CD4-positive, alpha-beta T cell treated with Interleukin-21 for 1 hour (primary cell): ENCODE measurements at places on chromosomes 7 and 10.

GRCh38 chr7:138246428-138246827 lies 170.2 kb downstream of the AKR1D1 start:
- no peak for DNase-seq

DNA sequence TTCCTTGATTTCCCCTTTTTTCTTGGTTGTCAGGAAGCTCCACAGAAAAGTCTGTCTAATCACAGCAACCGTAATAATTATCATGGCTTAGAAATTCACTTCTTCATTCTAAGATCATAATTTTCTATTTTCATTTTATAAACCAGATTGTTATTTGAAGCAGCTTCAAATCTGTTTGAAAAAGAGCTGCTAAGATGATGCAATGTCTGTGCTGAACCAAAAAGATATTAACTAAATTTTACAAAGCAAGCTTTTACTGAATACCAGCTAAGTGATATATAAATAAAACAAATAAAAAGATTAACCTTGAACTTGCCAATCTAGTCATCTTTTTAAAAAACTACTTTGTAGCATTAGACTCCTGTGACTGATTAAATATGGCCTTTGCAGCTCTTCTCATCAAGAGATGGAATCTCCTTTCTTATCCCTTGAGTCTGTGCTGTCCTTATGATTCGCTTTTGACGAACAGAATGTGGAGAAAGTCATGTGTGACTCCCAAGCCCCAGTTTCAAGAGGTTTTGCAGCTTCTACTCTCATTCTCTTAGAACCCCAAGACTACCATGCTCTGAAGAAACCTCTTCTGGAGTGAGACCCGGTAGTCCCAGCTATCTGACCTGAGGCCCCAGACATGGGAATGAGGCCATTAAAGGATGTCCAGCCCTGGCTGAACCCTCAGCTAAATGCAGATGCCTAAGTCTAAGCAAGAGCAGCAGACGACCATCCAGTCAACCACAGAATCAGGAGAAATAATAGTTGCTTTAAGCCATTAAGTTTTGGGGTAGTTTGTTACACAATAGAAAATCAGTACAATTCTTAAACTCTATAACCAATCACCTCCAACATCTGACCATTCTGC lies 14.4 kb downstream of the NAMPT start:
- DNase-seq, result no peak

- no peak for DNase-seq
Measured at GRCh38 chr7:8065356-8065813, 96.8 kb downstream of the GLCCI1 start.

GRCh38 chr7:157731126-157731525 lies 394.3 kb downstream of the DNAJB6 start:
- no peak for DNase-seq

DNA sequence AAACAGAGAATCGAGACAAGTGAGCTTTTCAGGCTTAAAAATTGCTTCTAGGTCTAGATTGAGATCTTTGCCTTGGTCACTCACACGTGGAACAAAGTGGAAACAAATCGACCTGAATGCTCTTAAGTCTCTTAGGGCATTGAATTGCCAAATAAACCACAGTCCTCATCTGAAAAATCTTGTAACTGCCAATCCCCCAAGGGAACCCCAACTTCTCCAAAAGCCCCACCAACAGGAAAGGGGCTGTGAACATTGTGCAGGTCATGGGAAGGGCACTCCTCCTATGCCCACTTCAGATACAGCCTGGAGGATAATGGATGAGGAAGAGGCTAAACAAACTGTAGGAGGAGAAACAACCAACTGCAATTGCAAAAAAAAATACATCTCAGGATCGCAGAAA lies 91.3 kb downstream of the DGKI start:
- no peak for DNase-seq

- no peak for DNase-seq
Measured at GRCh38 chr10:78365694-78366093, 332.0 kb downstream of the RPS24 start.

DNA sequence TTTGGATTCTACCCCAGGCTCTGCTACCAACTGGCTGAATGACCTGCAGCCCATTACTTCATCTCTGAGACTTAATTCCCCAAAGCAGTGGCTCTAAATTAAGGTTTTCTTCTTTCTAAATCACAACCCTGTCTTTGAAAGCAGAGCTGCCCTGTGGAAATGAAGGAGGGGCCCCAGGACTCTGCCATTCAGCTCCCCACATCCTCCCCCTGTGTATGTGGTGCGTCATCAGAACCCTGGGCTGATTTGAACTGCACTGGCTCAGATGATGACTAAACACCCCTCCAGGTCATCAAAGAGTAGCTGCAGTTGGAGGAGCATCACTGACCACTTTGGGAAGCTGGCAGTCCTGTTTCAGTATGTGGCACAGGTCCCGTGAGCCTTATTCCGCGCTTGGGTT lies 46.6 kb downstream of the BPGM start:
- no peak for DNase-seq

GRCh38 chr7:92813390-92814024 lies 22.9 kb downstream of the CDK6 start:
- no peak for DNase-seq

- DNase-seq, result no peak
Measured at GRCh38 chr7:121371883-121372282, 24.2 kb downstream of the FAM3C start.

DNA sequence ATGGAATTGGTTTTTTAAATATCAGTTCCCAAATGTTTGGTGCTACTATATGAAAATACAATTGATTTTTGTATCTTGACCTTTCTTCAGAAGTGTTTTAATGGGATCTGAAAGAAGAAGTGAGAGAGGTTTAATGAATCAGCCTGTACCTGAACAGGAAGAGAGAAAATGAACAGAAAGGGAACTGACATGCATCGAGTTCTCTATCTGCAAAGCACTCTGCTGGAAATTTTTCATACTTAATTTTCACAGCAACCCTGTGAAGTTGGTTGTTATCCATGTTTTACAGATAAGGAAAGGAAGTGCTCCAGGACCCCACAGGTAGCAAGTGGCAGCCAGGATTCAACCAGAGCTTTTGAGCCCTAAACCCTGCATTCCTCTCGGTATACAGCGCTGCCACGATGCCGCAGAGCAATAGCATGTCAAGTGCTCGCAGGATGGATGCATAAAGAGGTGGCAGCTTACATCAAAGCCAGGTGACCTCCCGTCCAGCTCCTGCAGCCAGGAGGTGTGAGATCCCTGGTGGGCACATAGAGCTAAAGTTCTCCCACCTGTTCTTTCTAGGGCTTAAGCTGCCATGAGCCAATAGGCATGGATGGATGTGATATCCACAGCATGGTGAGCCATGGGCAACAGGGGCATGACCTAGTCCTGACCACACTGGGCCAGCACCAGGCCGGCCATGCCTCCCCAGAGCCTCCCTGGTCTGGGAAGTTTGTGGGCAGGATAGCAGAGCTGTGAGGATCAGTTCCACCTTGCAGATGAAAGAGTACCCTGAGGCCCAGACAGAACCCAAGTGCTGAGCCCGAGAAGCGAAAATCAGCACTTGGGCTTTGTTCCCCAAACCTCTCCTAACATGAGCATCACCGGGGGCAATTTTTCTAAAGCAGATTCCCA lies 57.2 kb downstream of the CALML3 start:
- no peak for DNase-seq

GRCh38 chr10:1413256-1413655 lies 324.1 kb downstream of the ADARB2 start:
- no peak for DNase-seq

DNA sequence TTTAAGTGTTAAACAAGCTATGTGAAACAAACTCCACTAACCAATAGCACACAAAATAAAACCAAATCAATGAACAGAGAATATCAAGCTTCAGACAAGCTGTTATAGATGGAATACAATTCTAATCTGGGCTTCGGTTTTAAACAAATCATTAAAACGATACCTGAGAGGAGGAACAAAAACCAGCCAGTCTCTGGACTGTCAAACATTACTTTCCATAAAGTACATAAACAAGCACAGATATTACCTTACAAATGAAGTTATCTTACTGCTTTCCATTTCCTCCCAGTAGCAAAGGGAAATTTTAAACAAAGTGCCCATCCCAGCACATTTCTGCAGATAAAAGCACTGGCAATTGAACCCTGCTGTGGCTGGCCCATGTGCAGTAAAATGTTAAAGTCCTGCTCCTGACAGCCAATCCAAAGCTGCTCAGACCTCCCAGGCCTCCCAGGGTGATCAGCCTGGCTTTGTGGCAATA lies 128.0 kb downstream of the NRCAM start:
- no peak for DNase-seq

DNA sequence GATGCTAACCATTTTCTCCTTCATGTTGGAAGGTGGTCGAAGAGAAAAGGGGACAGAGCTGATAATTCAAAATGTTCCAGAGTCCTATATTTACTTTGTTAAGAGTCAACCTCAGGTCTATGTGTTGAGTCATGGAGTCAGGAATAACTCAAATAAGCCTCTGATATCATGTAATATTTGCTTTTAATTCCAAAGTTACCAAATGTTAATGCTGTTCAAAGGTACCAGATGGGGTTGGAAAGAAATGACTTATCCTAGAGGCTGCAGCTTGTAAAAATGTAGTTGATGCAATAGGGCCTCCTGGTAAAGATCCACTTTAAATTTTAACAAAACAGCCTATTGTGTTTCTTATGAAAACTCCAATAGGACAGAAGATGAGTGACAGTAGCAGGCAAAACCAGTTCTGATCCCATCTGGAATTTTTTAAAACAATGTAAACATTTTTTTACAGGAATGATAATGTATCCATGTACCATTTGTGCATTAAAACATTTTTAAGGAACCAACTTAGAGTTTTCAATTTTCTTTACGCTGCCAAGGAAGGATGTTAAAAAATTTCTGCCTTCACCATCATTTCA lies 218.2 kb downstream of the ANK3 start:
- no peak for DNase-seq

DNA sequence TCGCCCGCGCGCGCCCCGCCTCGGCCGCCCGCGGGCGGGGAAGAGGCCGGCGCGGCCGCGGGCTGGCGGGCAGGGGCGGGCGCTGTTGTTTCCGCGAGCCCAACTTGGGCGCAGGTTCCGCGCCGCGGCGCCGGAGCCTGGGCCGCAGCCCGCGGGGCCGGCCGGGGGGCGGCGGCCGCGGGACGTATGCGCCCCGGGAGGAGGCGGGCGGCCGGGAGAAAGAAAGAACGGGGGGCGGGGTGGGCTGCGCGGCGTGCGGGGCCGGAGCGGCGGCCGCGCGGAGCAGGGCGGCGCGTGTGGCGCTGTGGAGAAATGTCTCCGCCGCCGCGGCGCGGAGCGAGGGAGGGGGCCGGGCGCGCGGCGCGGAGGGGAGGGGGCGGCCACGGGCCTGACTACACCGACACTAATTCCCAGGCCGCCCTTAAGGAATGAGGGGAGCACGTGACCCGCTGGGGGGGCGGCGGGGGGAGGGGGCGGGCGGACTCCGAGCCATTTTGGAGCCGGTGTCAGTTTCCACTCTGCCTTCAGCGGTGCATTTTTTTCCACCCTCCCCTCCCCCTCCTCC lies at the start of gene BMI1:
TSS of gene BMI1 (plus strand) at position 509 of the 565 bp plus-strand sequence. CDS start 5,351 bp downstream, outside the sequence.
- peak; percentile 80 for DNase-seq

GRCh38 chr10:22679608-22680007 lies 34.8 kb downstream of the PIP4K2A start:
- DNase-seq, result peak; percentile 53

DNA sequence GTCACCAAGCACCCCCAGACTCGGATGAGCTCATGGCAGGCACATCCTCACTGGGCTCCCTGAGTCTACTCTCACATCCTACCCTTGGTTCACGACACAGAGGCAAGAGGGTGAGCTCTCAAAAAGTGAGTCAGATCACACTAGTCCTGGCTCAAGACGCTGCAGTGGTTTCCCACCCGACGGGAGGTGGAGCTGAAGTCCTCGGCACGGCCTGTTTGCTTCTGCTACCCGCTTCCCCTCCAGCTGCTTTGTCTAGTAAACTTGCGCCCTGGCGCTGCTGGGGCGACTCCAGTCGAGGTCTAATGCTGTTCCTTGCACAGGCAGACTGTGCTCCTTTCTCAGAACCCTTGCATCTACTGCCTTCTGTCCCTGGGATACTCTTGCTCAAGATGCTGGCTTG lies 13.5 kb upstream of the SFMBT2 start:
- DNase-seq, result peak; percentile 27

DNA sequence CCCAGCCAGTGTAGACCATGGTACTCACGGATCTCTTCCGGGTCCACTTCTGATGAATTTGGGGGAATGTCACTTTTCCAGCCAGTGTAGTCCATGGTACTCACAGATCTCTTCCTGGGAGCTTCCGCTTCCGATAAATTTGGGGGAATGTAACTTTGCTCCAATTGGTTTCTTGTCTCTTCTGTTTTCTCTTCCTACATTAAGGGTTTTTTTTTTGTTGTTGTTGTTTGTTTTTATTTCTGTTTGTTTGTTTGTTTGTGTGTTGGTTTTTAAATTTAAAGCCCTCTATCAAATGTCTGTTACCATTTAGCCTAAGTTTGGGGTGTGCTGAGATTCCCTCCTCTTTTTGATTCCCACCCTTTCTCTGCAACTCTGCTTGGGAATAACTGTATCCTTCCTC lies 475.8 kb upstream of the FZD8 start:
- no peak for DNase-seq

DNA sequence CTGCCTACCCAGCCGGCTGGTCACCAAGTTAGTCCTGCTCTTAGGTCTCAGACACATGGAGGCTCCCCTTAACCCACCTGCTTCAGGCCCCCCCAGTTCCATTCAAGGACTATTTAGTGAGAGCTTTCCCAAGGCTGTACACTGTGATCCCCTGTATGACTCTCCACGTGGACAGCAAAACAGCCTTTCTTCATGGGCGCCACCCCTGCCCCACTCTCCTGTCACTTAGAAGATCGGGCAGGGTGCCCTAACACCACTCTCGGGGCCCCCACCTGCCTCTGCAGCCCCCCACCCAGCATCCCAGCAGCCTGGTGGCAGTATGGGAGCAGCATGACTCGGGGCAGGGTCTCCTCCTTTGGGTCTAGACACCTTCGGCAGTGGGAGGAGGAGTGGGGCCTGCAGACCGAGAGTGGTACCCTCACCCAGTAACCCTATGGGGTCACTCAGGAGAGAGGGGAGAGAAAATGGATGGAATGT lies 116.6 kb downstream of the PTPN20 start:
- DNase-seq, result no peak

DNA sequence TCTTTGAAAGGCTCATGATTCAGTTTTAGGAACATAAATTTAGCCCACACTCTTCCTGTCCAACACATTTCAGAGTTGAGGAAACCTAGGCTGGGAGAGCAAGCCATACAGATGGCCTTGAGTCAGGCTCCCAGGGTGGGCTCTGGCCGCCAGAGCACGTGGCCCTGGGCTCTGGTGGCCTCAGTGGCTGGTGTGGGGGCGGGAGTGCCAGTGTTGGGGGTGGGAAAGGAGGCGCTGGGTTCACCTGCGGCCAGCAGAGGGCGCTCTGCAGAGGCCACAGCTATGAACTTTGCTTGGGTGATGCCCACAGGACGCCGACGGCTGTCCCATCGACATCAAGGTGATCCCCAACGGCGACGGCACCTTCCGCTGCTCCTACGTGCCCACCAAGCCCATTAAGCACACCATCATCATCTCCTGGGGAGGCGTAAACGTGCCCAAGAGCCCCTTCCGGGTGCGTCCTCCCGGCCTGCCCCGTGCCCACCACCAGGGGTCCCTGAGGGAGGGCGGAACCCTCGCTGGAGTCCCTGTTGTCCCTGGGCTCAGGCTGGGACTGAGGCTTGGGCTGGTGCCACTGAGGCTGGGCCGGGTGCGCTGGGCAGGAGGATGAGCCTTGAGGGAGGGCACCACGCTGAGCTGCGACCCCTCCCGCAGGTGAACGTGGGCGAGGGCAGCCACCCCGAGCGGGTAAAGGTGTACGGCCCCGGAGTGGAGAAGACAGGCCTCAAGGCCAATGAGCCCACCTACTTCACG lies 11.9 kb downstream of the FLNC start:
- peak; percentile 50 for DNase-seq

- DNase-seq, result peak; percentile 41
Measured at GRCh38 chr10:6516929-6517284, 63.2 kb downstream of the PRKCQ start.

GRCh38 chr10:78599122-78599853 lies 469.5 kb upstream of the ZMIZ1 start:
- DNase-seq, result no peak
